ENCODE measurements at places on chromosomes 7 and 10.

- no peak for DNase-seq
These were observed 31.5 kb downstream of the FGFR2 start for GRCh38 chr10:121566755-121567154.

DNA sequence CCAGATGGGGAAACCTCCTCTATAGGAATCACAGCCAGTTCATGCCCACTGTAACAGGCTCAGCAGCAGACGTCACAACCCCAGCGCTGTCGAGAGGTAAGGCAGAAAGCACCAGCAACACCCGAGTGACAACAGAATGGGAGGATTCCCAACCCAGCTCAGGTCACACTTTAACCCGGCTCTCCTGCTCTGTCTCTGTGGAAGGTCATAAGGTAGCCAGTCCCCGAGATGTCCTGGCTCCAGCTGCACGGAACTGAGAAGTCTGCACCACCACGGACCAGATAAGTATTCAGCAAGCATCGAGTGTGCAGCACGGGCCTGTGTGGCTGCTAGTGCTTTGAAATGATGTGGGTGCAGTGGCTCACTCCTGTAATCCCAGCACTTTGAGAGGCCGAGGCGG is 236.7 kb upstream of the TCERG1L start:
- no peak for DNase-seq

- DNase-seq: no peak
These were observed 60.4 kb downstream of the MEOX2 start for GRCh38 chr7:15626041-15626440.

GRCh38 chr10:46523962-46524471 is 32.4 kb downstream of the GPRIN2 start:
- DNase-seq: no peak

GRCh38 chr10:106967452-106967851 is 197.1 kb downstream of the SORCS1 start:
- DNase-seq: no peak

- no peak for DNase-seq
These were observed 125.9 kb downstream of the TRRAP start for GRCh38 chr7:99004216-99004615.

- DNase-seq: no peak
These were observed 309.7 kb downstream of the TYW1 start for GRCh38 chr7:67306331-67306730.

DNA sequence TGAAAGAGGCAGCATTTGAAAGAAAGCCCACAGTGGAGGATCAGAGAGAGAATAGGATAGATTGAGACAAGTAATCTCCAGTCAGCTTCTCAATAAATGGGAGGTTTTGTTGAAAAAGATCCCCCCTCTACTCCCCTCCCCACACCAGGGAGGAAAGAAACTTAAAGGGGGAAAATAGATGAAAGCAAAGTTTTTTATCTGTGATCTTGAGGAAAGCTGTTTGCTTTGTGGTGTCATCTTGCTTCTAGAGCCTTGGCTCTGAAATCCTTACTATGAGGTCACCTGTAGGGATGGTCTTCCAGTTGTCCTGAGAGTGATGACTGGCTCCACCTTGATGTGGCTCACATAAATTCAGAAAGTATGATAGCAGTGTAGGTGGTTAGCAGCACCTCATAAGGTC is at the start of gene SPAM1:
SPAM1 (plus strand) TSS at position 301 of the 400 bp plus-strand sequence. CDS start 28,330 bp downstream, outside the sequence.
- DNase-seq: no peak

DNA sequence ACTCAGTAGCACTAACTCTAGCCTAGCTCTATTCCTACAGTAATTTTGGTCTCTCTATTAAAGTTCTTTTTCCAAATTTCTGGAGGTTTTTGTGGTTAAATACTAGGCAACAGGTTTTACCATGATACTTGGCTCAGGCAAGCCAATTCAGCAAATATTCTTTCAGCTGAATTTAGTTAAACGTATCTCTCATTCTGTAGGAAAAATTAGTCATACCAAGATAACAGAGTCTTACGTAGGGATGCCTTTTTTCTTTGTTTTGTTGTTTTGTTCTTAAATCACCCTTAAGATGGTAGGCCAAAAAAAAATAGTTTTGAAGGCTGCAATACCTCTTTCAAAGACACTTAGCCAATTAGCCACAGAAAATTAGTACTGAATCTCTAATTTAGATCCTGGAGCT is 180.5 kb downstream of the MAGI2 start:
- no peak for DNase-seq

DNA sequence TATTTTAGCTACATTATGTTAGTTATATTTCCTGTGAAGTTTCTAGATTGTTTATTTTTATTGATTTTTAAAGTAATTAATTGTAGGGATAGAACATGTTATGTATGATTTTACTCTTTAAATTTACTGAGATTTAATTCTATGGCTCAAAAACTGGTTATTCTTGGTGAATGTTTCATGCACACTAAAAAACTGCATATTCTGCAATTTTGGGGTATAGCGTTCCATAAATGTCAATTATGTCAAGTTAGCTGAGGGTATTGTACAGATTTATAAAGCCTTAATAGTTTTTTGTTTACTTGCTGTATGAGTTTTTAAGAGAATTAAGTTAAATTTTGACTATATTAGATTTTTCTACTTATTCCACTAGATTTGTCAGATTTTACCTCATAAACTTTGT is 669.7 kb downstream of the GRID1 start:
- no peak for DNase-seq

DNA sequence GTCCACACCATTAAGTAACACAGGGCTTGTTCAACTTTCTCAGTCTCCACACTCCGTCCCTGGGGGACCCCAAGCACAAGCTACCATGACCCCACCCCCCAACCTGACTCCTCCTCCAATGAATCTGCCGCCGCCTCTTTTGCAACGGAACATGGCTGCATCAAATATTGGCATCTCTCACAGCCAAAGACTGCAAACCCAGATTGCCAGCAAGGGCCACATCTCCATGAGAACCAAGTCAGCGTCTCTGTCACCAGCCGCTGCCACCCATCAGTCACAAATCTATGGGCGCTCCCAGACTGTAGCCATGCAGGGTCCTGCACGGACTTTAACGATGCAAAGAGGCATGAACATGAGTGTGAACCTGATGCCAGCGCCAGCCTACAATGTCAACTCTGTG is 81.1 kb upstream of the SAMD8 start:
- DNase-seq: no peak

- no peak for DNase-seq
These were observed 116.3 kb upstream of the GDF10 start for GRCh38 chr10:47183704-47184041.

- DNase-seq: no peak
These were observed 108.1 kb downstream of the ADAM22 start for GRCh38 chr7:88042157-88042556.

GRCh38 chr10:52249850-52250395 is 64.2 kb upstream of the DKK1 start:
- no peak for DNase-seq

DNA sequence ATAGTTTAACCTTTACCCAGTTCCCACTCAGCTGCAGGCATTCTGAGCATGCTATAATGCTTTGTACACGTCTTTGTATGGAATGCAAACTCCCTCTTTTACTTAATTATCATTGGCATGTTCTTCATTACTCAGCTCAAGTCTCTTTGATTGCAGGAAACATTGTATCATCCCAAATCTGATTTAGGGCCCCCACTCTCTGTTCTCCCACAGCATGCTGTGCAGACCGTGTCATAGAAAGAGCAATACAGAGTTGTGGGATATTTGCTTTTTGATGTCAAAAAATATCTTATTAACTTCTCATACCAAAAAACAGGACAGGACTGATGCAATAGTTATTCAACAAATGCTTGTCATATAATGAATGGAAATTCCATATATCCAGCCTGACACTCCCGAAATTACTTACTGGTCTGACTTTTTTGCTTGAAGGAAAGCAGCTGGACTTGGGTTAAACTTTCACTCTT is 1081.5 kb upstream of the C7orf33 start:
- DNase-seq: no peak

DNA sequence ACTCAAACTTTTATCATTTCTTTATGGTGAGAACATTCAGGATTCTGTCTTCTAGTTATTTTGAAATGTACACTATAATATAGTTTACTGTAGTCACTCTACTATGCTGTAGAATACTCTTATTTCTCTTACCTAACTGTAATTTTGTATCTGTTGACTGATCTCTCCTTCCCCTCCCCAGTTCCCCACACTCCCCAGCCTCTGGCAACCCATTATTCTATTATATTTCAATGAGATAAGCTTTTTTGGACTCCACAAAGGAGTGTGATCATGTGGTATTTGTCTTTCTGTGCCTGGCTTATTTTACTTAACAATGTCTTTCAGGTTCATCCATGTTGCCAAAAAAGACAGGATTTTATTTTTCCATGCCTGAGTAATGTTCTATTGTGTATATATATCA is 71.4 kb upstream of the DYNC1I1 start:
- DNase-seq: no peak

DNA sequence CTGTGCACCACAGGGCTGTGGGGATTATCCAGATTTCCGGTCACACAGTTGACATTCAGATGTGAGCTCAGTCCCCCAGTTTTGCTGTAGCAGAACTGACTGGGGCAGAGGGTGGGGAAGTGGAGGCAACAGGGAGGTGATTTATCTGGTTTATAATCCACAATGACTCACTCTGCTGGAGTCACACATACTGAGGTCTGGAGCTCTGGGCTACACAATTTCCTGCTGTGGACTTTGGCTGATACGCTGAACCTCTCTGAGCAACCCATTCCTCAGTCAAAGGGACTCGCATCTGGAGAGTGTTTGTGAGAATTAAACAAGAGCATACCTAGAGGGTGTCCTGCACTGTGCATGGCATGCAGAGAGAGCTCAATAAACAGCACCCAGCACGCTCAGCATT is 64.8 kb upstream of the PLPP4 start:
- no peak for DNase-seq

GRCh38 chr10:35451151-35452016 is 115.1 kb downstream of the CCNY start:
- DNase-seq: no peak

DNA sequence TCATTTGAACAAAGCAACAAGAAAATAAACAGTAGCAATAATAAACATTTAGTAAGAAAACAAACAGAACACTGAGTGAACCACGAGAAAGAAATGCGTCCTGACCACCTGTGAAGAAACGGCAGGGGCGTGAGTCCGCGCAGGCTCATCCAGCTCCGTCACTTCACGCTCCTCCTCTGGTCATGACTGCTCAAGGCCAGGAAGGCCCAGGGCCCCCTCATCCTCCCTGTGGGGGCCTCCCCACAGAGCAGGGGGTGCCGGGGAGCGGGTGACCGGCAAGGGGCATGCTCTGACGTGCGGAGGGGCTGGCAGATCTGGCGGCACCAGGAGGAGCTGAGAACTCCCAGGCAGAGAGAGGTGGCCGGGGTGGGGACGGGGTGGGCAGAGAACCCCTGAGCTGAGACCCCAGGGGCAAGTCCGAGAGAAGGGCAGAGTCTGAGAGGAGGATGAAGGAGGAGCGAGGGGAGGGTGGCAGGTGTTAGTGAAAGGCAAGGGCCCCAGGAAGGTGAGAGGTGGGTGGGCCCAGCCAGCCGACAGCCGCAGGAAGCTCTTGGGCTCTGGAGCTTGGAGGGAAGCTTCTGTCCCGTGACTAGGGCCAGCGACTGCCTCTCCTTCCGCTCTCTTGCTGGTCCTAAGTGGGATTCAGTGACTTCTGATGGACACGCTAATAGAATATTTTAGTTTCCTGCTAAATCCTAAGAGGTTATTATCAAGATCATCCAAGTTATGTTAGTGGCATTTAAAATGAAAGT is 223.9 kb downstream of the TCERG1L start:
- DNase-seq: no peak

DNA sequence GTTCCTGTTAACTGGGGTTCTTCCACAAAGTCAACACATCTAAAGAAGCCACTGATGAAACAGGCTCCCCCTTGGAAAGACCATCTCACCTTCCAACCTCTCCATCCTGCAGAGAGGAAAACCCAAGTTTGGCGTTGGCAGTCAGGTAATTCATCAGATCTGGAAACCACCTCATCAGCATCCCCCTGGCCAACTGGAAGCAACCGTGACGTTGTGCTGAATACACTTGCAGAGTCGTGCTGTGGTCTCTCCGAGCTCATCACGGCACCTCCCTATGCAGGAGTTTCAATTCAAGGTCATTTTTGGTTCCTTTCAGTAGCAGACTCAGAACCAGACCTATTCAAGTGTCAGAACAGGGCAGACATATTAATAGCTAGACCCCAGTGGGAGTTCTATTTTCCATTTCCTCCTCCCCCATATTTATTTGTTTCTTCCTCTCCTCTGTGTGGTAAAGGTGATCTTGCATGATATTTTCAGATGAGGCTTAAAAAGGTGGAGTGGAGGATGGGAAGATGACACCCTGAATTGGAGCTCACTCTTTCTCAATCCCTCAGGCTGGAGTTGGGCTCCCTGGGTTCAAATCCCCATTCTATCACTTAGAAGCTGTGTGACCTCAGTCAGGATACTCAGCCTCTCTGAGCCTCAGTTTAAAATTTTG is 149.1 kb upstream of the ADO start:
- DNase-seq: no peak

DNA sequence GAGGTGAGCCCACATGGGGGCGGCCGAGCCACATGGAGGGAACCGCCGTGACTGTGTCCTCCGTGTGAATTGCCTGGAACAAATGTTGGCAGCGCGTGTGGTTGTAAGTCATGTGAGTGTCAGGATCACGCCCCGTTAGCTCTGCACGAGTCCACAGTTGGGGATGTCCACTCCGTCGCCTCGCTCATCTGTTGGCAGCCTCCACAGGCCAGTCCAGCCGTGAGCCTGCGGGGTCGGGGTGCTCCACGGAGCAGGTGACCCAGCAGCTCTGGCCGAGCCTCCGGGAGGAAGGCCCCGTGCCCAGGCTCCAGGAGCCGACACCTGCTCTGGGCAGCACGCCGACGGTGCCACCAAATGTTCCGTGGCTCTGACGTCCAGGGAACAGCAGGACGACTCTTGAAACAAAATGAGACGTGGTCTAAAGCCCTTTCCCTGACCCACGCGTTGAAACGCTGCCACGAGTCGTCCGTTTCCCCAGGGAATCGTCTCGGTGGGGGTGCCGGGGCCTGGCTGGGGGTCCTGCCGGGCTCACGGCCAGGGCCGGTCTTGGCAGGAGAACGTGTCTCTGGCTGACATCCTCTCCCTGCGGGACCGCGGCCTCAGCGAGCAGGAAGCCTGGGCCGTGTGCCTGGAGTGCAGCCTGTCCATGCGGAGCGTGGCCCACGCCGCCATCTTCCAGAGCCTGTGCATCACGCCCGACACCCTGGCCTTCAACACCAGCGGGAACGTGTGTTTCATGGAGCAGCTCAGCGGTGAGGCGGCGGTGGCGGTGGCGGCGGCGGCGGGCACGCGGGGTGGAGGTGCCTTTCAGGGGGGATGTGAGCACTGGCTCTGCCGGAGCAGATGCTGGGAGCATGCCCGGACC is 7.0 kb downstream of the KNDC1 start:
- DNase-seq: no peak

- DNase-seq: no peak
These were observed 11.5 kb downstream of the TMEM176B start for GRCh38 chr7:150788474-150789269.
